GM12878 (cell line): ENCODE measurements at places on chromosomes 3 and 15. TPM values are rescaled to one million over a fixed set of nuclear protein-coding genes. Genes with fewer than 3 reads are reported as not detected.

The ZMYND10 gene
- 0.45 and 0.80 TPM in 2 replicates for total RNA-seq

DNA sequence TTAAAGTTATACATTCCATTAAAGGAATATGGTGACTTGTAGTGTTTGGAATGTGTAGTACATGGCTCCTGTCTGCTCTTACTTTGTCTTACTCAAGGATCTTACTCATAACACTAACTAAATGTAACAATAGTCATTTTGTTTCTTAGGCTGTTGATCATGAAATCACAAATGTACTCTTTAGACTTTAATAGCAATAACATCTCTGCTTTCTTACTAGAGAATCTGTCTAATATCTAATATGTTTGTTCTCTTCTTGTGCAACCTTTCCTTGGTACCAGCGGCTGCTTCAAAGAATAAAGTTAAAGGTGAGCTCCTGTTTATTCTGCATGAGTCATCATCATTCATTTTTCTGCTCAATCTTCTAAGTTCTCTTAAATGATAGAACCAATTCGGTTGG lies 767.5 kb downstream of the CADM2 start:
- DNase-seq: no peak
- H3K27ac ChIP-seq: no peak overlapping the region
- no peaks in the 10 kb centered on the region for H3K4me1 ChIP-seq
- H3K36me3 ChIP-seq: no peaks in the 10 kb centered on the region
- no peak overlapping the region for H3K4me3 ChIP-seq

DNA sequence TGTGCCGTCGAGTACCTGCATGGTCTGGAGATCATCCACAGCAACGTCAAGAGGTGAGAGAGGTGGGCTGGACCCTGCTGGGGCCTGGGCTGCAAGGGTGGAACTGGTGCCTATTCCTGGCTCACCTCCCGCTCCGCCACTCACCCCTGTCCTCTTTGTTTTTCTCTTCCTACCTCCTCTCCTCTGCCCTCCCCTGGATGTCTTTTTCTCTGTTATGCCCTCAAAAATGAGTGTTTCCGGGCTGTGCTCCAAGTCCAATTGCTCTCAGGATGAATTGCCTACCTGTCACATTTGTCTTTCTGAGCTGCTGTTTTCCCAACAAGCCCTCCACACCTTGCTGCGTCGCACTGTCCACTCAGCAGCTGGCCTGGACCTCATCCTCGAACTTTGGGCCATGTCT lies 28.5 kb upstream of the TATDN2 start:
- no peak overlapping the region for H3K27ac ChIP-seq
- no peaks in the 10 kb centered on the region for H3K27me3 ChIP-seq
- peaks cover 37% of the 10 kb centered on the region for H3K4me1 ChIP-seq
- DNase-seq: no peak
- H3K4me3 ChIP-seq: no peak overlapping the region
- H3K36me3 ChIP-seq: no peaks in the 10 kb centered on the region; the same call in none of the 2 replicates

DNA sequence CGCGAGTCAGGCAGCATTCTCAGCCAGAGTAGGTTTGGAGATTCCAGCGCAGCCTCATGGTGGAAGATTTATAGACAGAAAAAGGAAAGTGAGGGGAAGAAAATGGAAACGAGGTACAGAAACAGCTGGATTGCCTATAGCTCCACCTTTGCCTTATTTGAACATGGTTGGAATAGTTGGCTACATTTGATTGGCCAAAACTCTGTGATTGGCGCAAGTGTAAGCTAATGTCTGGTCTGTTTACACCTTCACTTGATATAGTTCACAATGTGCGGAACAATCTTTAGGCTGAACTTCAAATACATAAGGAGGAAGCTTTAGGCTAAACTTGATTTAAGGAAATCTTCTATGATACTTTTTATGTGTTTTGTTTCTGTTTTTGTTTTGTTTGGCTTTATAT lies 1191.9 kb downstream of the NSUN3 start:
- H3K4me3 ChIP-seq: no peak overlapping the region
- no peaks in the 10 kb centered on the region for H3K36me3 ChIP-seq
- DNase-seq: no peak
- no peaks in the 10 kb centered on the region for H3K27me3 ChIP-seq

DNA sequence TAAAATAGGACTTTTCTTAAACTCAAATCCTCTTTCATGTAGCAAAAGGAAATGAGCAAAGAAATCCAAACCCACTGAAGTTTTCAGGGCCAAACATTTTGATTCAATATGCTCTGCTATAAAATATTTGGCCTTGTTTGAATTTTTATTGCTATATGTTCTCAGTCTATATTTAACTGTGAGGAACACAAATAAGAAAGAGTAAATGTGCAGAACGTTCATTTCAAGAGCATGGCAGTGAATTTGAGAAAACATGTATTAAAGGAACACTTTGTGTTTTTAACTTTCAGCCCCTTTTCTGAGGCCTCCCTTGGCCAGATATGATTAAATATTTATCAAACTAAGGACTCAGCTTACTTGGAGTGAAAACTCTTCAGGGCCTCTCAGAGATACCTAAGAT lies 124.7 kb upstream of the CCNL1 start:
- no peak overlapping the region for H3K27ac ChIP-seq
- no peak overlapping the region for H3K4me3 ChIP-seq
- H3K4me1 ChIP-seq: no peaks in the 10 kb centered on the region
- no peak for DNase-seq
- H3K27me3 ChIP-seq: no peaks in the 10 kb centered on the region; the same call in 1 of the 2 replicates

The GCHFR gene
- total RNA-seq: 43.9 and 45.3 TPM in 2 replicates

GRCh38 chr15:55389264-55389607 lies 18.9 kb downstream of the CCPG1 start:
- no peak for DNase-seq
- no peaks in the 10 kb centered on the region for H3K4me1 ChIP-seq
- no peak overlapping the region for H3K4me3 ChIP-seq
- H3K36me3 ChIP-seq: peaks cover 8% of the 10 kb centered on the region; the same call in 1 of the 2 replicates

DNA sequence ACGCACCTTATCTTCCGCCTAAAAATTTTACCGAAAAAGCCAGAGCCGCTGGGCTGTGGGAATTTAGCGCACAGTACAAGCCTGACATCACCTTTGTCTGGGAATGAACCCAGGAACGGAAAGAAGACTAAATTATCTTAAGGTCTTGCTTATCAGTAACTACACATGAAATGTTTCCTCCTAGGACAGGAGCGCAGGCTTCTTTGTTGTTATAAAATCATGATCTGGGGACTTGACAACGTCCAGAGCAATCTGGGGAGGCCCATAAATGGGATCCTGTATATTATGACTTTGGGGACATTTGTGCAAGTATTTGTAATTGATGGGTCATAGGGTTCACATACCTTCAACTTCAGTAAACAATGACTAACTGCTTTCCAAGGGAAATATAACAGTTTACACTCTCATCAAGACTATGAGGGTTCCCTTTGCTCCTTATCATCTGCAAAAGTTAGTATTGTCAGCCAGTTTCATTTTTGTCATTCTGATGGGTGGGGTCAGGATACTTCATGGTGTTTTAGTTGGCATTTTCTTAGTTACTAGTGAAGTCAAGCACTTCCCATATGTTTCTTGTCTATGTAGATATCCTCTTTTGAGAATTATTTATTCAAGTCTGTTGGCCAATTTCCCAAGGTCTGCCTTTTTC lies 213.9 kb upstream of the PFN2 start:
- H3K36me3 ChIP-seq: no peaks in the 10 kb centered on the region
- no peak overlapping the region for H3K4me3 ChIP-seq
- H3K4me1 ChIP-seq: no peaks in the 10 kb centered on the region
- DNase-seq: no peak
- H3K27ac ChIP-seq: no peak overlapping the region

The LDHAL6B gene
- not detected in 2 replicates for total RNA-seq

GRCh38 chr3:135641761-135642160 lies 323.8 kb upstream of the PPP2R3A start:
- no peak for DNase-seq
- no peak overlapping the region for H3K4me3 ChIP-seq
- no peaks in the 10 kb centered on the region for H3K27me3 ChIP-seq
- no peak overlapping the region for H3K27ac ChIP-seq
- H3K36me3 ChIP-seq: no peaks in the 10 kb centered on the region

The NR2E3 gene
- not detected in 2 replicates for total RNA-seq

DNA sequence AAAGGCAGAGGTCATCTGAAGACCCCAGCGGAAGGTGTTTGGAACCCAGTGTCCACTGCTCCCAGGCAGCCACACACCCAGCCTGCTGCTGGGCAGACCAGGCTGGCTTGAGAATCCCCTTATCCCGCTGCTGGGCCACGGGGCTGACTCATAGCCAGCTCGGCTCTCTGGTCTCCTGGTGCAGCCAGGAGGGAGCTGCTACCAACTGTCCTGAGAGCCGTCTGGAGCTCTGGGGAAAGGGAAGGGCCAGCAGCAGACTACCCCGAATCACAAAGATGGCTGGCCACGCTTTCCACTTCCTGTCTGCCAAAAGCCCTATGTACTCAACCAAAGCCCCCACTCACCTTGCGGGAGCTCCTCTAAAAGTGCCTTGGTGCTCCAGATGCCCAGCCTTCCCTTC lies 38.3 kb downstream of the WHAMM start:
- H3K36me3 ChIP-seq: no peaks in the 10 kb centered on the region
- peaks cover 6% of the 10 kb centered on the region; the same call in 1 of the 2 replicates for H3K4me1 ChIP-seq
- peaks cover 5% of the 10 kb centered on the region; the same call in 1 of the 2 replicates for H3K27me3 ChIP-seq
- no peak overlapping the region for H3K4me3 ChIP-seq
- no peak for DNase-seq
- H3K27ac ChIP-seq: no peak overlapping the region

The CSPG4 gene
- total RNA-seq: 2.0 and 2.2 TPM in 2 replicates

DNA sequence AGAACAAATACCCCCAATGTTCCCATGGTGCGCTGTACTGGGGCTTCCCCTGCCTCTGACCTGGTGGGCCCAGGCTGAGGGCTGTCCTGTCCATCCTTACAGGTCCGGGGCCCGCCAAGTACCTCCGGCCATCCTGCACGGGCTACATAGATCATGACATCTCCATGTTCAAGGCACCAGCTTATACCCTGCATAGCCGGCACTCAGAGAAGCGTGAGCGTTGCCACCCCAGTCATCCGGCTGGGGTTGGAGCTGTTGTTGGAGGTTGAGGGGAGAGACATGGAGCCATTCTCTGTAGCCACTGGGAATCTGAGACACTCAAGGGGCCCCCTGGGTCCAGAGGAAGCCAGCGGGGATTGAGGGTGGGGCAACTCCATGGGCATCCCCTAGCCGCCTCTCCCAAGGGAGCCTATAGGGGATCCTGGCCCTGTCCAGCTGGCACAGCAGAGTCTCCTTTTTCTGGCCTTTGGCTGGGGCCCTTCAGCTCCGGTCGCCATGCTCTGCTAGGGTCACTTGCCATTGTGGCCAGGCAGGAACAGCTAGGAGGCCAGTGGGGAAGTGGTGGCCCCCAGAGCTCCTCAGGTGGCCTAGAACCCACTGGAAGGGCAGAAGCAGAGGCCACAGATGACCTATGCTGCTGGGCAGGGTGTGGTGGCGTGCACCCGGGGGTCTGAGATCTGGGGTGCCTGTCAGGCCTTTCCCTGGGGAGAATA lies 12.5 kb upstream of the CSPG4 start:
- no peak overlapping the region for H3K27ac ChIP-seq
- no peaks in the 10 kb centered on the region; the same call in 1 of the 2 replicates for H3K27me3 ChIP-seq
- H3K4me3 ChIP-seq: no peak overlapping the region
- H3K36me3 ChIP-seq: no peaks in the 10 kb centered on the region
- H3K4me1 ChIP-seq: peaks cover 3% of the 10 kb centered on the region; the same call in 1 of the 2 replicates
- DNase-seq: no peak

- H3K36me3 ChIP-seq: no peaks in the 10 kb centered on the region
- no peaks in the 10 kb centered on the region for H3K27me3 ChIP-seq
- DNase-seq: no peak
- no peaks in the 10 kb centered on the region for H3K4me1 ChIP-seq
- no peak overlapping the region for H3K4me3 ChIP-seq
- no peak overlapping the region for H3K27ac ChIP-seq
Measured at GRCh38 chr3:141844108-141844507, 32.3 kb upstream of the ATP1B3 start.

DNA sequence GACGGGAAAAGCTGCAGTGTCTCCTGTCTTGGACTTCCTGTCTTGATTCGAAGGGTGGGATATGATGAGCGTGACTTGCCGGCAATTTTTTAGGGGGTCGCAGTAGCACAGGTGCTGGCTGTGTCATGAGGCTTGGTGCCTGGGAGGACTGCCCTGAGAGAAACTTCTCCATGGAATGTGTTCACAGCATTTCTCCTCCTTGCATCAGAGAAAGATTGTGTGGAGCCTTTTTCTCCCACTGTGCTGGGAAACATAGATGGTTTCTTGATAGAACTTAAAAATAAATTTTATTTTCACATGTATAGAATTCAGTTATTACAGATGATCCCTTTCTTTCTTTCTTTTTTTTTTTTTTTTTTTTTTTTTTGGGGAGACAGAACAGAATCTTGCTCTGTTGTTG lies 121.4 kb downstream of the KLHL25 start:
- H3K27me3 ChIP-seq: no peaks in the 10 kb centered on the region
- H3K4me1 ChIP-seq: no peaks in the 10 kb centered on the region
- DNase-seq: no peak
